Effector memory CD4-positive, alpha-beta T cell (primary cell): ENCODE measurements at places on chromosomes 11 and 22.

DNA sequence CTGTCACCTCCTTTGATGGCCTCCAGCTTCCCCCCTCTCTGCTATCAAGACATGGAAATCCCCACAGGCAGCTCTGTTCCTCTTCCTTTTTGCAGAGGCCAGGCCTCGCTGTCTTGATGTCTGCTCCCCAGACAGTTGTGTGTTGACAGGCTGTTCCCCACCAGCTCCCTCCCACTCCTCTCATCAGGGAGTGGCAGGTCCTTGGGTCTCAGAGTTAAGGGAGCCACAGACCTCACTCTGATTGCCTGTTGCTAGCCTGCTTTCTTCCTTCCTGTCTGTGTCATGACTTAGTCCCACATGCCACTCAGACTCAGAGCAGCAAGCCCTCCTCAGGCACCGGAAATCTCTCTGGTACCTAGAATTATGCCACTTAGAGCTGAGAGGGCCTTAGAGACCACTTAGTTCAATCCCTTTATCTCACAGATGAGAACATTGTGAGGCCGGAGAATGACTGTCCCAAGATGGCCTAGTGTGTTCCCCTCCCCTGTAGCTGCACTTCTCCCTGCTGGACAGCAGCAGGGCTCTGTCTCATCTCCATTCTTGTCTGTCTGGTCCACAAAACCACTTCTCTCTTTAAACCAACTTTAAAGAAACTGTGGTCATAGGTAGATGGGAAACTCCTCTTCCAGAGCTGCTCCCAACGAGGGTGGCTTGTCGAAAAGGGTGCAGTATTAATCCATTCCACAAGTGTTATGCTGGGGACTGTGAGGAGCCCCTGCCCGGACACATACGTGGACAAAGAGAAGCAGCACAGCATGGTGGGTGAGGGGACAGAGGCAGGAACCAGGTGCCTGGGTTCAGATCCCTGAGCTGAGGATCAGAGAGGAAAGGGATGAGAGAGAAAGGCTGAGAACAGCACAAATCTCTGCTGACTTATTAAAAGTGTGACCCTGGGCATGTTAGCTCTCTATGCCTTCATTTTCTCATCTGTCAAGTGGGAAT, 4.2 kb downstream of the AMPD3 start:
- H3K27ac ChIP-seq: peak overlapping the region; percentile 81
- no peaks in the 10 kb centered on the region for H3K27me3 ChIP-seq
- H3K4me3 ChIP-seq: peak overlapping the region; percentile 14
- H3K36me3 ChIP-seq: peaks cover 30% of the 10 kb centered on the region
- DNase-seq: peak; percentile 61

DNA sequence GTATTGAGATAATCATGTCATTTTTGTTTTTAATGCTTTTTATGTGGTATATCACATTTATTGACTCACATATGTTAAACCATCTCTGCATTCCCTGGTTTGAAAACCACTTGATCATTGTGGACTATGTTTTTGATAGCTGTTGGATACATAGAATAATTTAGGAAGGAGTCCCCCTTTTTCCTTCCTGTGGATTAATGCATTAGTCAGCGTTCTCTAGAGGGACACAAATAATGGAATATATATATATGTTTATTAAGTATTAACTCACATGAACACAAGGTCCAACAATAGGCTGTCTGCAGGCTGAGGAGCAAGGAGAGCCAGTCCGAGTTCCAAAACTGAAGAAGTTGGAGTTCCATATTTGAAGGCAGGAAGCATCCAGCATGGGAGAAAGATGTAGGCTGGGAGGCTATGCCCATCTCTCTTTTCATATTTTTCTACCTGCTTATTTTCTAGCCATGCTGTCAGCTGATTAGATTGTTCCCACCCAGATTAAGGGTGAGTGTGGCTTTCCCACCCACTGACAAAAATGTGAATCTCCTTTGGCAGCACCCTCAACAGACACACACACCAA, 123.8 kb downstream of the ZNF280B start:
- no peak for DNase-seq
- H3K4me3 ChIP-seq: no peak overlapping the region
- no peak overlapping the region for H3K27ac ChIP-seq
- no peaks in the 10 kb centered on the region for H3K36me3 ChIP-seq
- H3K4me1 ChIP-seq: no peaks in the 10 kb centered on the region
- no peaks in the 10 kb centered on the region for H3K27me3 ChIP-seq

DNA sequence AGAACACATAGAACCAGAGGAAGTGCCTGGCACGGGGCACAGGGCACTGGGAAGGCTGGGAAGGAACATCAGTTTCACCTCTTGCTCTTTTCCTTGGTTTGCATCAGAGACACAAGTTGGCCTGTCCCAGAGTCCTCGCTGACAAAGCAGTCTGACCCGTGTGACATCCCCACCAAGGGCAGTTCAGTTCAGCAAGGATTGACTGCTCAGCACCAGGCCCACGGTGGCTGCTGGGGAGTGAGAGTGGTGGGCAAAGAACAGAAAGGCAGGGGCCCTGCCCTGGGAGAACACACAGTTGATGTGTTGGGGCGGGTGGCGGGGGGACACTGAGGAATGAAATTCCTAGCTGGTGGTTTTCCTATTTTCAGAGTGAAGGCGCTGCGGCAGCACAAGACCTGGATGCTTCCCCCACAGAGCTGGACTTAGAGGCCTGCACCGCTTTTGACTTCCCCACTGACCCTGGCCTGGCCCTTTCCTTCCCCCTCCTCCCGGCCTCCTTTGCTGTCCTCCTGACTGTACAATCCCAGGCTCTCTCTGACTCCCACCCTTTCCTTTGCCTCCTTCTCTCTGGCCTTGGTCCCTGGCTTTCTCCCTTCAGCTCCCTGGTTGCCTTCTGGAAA, 2.2 kb upstream of the TMPRSS13 start:
- no peaks in the 10 kb centered on the region for H3K36me3 ChIP-seq
- no peak for DNase-seq
- no peaks in the 10 kb centered on the region for H3K27me3 ChIP-seq
- H3K4me3 ChIP-seq: no peak overlapping the region
- no peak overlapping the region for H3K27ac ChIP-seq
- H3K4me1 ChIP-seq: peaks cover 30% of the 10 kb centered on the region

- no peaks in the 10 kb centered on the region for H3K27me3 ChIP-seq
- DNase-seq: no peak
- no peaks in the 10 kb centered on the region for H3K4me1 ChIP-seq
- no peak overlapping the region for H3K4me3 ChIP-seq
These were observed 972.8 kb downstream of the OPCML start for GRCh38 chr11:132559331-132560036.

DNA sequence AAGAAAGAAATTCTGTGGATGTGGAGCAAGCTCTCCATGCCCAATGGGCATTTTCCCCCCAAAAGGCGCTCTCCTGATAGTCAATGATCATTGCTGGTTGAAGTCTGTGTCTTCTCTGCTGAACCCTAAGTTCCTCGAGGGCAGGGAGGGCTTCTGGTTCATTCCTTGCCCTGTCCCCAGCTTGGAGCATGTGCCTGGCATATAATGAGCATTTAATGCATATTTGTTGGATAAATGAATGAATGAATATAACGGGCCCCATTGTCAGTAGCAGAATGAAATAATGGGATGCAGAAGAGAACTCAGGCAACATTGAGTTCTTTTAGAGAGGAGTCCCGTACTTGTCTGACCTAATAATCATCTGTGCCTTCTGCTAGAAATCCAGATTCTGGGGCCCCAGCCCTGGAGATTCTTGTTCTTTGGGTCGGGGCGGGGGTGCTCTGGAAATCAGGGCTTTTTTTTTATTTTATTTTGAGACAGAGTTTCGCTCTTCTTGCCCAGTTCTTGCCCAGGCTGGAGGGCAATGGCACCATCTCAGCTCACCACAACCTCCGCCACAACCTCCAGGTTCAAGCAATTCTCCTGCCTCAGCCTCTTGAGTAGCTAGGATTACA, 64.4 kb downstream of the CD82 start:
- no peak overlapping the region for H3K27ac ChIP-seq
- DNase-seq: no peak
- H3K36me3 ChIP-seq: no peaks in the 10 kb centered on the region
- H3K4me1 ChIP-seq: peaks cover 3% of the 10 kb centered on the region

GRCh38 chr11:83677730-83678129, 391.6 kb upstream of the CCDC90B start:
- no peak for DNase-seq
- H3K4me3 ChIP-seq: no peak overlapping the region
- H3K27me3 ChIP-seq: no peaks in the 10 kb centered on the region
- H3K36me3 ChIP-seq: no peaks in the 10 kb centered on the region
- no peaks in the 10 kb centered on the region for H3K4me1 ChIP-seq
- no peak overlapping the region for H3K27ac ChIP-seq

- no peaks in the 10 kb centered on the region for H3K36me3 ChIP-seq
- H3K4me3 ChIP-seq: no peak overlapping the region
- DNase-seq: no peak
- H3K4me1 ChIP-seq: peaks cover 28% of the 10 kb centered on the region
These were observed 2.3 kb upstream of the SMPD1 start for GRCh38 chr11:6387811-6388599.

DNA sequence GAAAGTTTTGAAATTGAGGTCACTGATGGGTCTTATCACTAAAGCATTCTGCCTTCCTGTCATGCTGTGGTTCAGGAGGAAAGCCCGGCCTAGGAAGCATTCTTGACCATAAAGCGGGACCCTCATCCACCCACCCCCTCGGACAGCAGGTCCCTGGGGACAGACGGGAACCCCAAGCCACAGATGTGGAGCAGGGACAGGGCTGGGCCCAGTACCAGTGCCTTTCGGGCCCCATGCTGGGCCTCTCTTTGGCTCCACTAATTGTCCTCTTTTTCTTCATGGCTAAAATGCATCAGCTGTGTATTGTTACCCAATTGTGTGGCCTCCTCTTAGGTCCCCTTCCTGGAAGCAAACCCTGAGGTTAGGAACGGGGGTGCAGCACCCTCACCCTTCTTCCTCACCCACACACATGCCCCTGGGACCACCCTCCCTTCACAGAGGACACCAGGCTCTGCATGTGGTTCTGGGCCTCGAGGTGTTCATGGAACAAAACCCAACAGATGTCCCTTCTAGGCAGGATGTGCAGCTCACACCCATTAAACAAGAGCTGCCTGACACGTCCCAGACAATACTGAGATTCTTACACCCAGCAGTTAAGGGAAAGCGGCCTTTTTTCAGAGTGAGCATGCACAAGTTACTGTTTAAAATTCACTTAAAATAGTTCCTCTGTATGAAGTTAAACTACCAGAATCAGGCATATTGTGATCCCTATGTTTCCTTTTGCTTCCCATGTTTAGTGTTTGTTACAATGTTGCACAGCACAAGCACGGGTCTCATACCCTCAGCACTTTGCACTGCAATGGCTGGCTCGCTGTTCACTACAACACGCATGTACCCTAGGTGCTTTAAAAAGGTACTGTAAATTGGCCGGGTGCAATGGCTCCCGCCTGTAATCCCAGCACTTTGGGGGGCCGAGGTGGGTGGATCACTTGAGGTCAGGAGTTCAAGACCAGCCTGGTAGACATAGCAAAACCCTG, 807.6 kb downstream of the BRD1 start:
- H3K27ac ChIP-seq: no peak overlapping the region
- H3K36me3 ChIP-seq: no peaks in the 10 kb centered on the region
- DNase-seq: no peak
- no peaks in the 10 kb centered on the region for H3K27me3 ChIP-seq
- H3K4me1 ChIP-seq: no peaks in the 10 kb centered on the region
- no peak overlapping the region for H3K4me3 ChIP-seq

DNA sequence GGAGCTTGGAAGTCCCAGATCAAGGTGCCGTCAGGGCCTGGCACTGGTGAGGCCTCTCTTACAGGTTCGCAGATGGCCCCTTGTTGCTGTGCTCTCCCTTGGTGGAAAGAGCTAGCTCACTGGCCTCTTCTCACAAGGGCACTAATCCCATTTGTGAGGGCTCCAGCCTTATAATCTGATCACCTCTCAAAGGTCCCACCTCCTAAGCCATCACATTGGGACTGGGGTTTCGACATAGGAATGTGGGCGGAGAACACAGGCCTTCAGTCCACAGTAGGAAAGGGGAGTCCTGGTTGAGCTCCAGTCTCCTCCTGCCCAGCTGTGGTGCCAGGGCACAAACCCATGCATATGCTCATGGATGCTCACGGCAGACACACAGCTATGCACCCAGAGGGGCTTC, 14.0 kb upstream of the LRRC32 start:
- DNase-seq: no peak
- no peak overlapping the region for H3K4me3 ChIP-seq
- H3K36me3 ChIP-seq: no peaks in the 10 kb centered on the region
- no peaks in the 10 kb centered on the region for H3K27me3 ChIP-seq
- H3K4me1 ChIP-seq: no peaks in the 10 kb centered on the region
- H3K27ac ChIP-seq: no peak overlapping the region

DNA sequence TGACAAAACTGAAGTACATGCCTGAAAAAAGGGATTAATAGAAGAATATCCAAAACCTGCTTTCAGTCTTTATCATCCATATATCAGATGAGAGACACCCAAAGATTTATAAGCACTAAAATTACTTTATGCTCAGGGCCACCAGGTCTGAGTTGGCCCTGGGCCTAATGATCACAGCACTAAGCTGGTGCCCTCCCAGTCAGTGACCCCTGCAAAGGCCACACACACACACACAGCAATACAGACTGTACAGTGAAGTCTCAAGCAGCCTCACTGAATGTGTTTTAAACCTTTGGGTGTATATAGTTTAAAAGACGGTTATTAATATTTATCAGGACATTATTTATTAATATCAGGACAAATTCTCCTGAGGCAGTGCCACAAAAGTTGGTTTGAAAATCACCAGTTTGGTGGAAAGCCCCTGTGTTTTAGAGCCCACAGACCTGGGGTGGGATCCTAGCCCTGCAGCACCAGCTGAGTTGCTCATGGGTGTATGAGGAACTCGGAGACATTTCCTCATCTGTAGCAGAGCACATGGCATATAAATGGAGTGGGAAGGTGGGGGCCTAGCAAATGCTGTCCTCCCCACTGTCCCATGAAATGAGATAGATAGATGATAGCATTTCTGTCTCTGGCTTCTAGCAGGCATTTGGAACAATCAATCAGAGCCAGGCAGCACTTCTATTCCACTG, 48.4 kb upstream of the HORMAD2 start:
- no peaks in the 10 kb centered on the region for H3K27me3 ChIP-seq
- H3K4me1 ChIP-seq: no peaks in the 10 kb centered on the region
- H3K4me3 ChIP-seq: no peak overlapping the region
- peaks cover 4% of the 10 kb centered on the region for H3K36me3 ChIP-seq

- H3K4me3 ChIP-seq: no peak overlapping the region
- DNase-seq: no peak
- H3K4me1 ChIP-seq: no peaks in the 10 kb centered on the region
- H3K36me3 ChIP-seq: no peaks in the 10 kb centered on the region
- H3K27ac ChIP-seq: no peak overlapping the region
These were observed 590.0 kb downstream of the BRD1 start for GRCh38 chr22:49237703-49238102.

GRCh38 chr11:61949169-61950034, 749 bp upstream of the BEST1 start:
- no peak for DNase-seq
- H3K4me1 ChIP-seq: no peaks in the 10 kb centered on the region
- H3K36me3 ChIP-seq: no peaks in the 10 kb centered on the region

- no peaks in the 10 kb centered on the region for H3K27me3 ChIP-seq
- H3K4me3 ChIP-seq: no peak overlapping the region
- no peak overlapping the region for H3K27ac ChIP-seq
- DNase-seq: no peak
These were observed 13.0 kb downstream of the JHY start for GRCh38 chr11:122895563-122895962.
